ENCODE measurements at places on chromosomes 4 and X. TPM values are rescaled to one million over a fixed set of nuclear protein-coding genes. Genes with fewer than 3 reads are reported as not detected.

Gene MAGEC2
- total RNA-seq = not detected

GRCh38 chr4:109044431-109044830 is 258.0 kb downstream of the COL25A1 start:
- no peak overlapping the region for H3K27ac ChIP-seq
- peaks cover 22% of the 10 kb centered on the region for H3K4me1 ChIP-seq
- H3K27me3 ChIP-seq = no peaks in the 10 kb centered on the region
- H3K4me3 ChIP-seq = no peak overlapping the region

DNA sequence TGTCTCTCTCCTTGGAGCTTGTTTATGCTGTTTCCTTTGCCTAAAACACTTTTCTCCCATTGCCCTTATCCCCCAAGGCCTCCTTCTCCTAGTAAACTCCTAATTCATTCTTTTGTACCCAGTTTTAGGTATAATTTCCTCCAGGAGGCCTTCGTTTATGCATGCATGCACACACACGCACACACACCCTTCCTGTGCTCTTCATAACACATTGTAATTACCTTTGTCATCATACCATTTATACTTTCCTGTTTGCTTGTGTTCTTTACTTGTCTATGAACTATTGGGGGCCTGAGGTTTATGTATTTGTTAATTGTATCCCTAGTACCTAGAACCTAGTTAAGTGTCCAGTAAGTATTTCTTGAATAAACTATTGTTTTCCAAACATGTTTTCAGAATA is 45.5 kb downstream of the XIAP start:
- H3K4me3 ChIP-seq = no peak overlapping the region
- no peaks in the 10 kb centered on the region for H3K4me1 ChIP-seq
- H3K27ac ChIP-seq = no peak overlapping the region
- DNase-seq = no peak

DNA sequence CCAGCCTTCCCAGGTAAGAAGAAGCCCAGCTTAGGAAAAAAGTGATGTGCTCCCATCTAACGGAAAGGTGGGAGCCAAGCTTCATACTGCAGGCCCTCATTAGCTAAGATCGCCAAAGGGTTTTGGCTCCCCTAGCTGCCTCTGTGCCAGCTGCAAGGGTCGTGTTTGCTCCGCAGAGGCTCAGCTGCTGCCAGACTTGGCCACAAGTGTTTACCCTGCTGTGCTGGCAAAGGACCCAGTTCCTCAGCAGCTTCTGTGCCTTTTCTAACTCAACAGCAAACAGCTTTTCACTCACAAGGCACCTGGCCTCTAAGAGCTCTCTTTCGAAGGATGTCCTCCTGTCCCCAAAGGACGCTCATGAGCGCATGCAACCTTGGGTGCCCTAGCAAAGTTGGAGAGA is 12.2 kb upstream of the VMA21 start:
- H3K4me3 ChIP-seq = no peak overlapping the region
- peaks cover 4% of the 10 kb centered on the region for H3K27me3 ChIP-seq
- DNase-seq = no peak

Gene MTMR1
- 34.4 TPM for total RNA-seq

Gene TSPAN6
- total RNA-seq = 92.8 TPM
